ENCODE measurements at places on chromosomes 2 and 18.

DNA sequence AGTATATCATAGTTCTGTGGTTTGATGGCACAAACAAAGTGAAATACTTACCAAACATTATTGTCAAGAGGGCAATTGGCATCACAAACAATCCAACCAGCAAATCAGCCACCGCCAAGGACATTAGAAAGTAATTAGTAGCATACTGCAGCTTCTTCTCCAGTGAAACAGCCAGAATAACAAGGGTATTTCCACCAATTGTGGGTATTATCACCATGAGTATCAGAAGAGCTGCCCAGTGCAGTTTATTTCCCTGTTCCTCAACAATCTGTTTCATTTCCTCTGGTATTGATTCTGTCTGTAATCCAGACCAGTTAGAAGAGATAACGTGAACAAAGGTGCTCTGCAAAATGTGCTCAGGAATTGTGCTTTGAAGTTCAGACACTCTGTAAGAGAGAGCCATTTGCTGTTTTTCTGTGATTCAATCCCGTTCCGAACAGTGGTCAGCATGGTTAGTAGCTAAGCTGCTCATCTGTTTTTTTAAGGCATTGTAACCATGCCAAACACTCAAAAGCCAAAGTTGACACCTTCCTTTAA is 1.4 kb downstream of the HTR2B start:
- no peak for DNase-seq

GRCh38 chr2:216109962-216110614 is 940 bp downstream of the XRCC5 start:
- peak; percentile 55 for DNase-seq

DNA sequence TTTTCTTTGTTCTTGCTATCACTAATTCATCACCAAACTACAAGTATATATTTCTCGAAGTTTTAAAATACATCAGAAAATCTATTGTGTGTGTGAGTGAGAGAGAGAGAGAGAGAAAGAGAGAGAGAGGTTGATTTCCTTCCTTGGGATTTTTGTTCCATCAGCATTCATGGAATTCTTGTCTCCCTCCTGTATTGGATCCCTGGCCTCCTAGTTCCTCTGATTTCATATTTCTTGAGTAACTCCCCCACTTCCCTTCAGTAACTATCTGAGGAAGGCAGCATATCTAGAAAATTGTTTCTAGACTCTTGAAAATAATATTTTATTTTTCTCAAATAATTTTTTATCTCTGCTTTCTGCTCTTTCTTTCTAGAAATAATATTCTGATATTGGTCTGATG is 13.3 kb upstream of the ACTR2 start:
- no peak for DNase-seq

DNA sequence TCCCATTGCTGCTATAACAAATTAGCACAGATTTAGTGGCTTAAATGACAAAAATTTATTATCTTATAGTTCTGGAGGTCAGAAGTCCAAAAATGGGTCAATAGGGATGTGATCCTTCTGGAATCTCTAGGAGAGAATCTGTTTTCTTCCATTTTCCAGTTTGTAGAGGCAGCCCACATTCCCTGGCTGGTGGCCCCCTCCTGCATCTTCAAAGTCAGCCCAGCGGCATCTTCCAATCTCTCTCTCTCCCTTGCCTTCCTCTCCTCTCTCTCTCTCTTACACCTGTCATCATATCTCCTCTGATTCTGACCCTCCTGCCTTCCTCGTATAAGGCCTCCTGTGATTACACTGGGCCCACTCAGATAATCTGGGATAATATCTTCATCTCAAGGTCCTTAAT is 3.9 kb upstream of the AGAP1 start:
- DNase-seq: no peak

DNA sequence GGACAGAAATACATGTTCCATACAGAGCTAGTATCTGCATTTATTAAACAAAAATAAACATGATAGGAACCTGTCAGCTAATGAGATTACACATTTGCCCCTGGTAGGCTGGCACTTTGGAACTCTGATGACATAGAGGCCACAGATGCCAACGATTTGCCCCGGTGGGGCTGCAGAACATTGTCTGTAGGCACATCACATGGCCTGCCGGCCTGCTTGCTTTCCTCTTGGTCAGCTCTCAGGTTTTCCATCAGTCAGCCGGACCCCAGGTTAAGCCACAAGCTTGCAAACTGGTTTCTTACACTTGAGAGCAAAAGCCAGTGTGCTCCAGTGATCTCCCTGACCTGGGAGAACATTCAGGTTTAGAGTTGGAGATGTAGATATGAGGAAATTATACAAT is 60.3 kb downstream of the CRACDL start:
- no peak for DNase-seq

- no peak for DNase-seq
Measured at GRCh38 chr2:20664431-20665242, 2.3 kb upstream of the GDF7 start.

- DNase-seq: no peak
Measured at GRCh38 chr18:8041526-8042111, 474.5 kb downstream of the PTPRM start.

Measured in HT-29 (cell line).